ENCODE measurements at places on chromosomes 2 and 18.

DNA sequence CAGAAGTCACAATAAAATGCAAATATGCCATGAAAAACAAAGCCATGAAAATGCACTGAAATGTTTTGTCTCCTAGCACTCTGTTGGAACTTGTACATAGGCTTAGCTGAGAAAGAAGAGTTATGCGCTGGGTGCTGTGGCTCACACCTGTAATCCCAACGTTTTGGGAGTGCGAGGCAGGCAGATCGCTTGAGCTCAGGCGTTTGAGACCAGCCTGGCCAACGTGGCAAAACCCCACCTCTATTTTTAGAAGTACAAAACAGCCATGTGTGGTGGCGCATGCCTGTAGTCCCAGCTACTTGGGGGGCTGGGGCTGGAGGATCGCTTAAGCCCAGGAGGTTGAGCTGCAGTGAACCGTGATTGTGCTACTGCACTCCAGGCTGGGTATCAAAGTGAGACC is 39.9 kb downstream of the IRS1 start:
- no peak for DNase-seq

DNA sequence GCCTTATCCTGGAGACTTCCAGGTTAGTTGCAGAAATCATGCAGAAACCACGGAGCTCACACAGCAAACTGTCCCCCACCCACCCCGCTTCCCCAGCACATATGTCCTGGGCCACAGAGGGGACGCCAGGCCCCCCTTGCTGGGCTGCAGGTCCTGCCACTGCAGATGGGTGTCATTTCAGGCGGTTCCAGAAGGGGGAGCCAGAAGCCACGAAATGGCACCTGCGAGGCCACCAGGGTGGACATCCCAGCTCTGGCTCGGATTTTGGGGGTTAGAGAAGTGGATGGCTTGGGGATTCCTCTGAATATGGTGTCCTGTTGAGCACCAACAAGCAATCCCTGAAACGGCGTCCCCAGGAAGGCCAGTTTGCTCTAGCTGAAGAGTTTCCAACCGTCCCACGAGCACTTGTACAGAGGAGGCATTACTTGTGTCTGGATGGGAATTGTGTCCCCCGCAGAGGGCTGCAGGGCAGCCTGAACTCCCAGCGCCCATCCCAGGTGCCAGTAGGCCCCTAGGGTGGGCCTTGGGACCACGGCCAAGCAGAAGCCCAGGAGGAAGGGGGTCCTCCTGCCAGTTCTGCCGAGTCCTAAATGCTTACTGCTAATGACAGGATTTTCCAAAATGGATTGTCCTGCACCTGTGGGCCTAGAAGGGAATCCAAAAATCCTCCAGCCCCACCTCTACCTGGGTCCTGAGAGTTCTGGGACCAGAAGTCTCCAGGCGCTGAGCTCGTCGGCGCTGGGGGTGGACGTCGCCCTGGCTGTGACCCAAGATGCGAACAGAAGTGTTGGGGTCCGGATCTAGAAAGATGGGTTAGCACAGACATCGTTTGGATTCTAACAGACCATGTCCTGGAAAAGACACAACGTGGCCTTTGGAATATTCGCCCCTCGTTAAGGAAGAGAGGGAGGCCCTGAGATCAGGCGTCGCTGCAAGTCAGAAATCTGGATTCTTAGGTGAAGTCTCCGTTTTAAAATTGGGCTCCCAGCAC is 14.6 kb upstream of the NFATC1 start:
- peak; percentile 68 for DNase-seq

DNA sequence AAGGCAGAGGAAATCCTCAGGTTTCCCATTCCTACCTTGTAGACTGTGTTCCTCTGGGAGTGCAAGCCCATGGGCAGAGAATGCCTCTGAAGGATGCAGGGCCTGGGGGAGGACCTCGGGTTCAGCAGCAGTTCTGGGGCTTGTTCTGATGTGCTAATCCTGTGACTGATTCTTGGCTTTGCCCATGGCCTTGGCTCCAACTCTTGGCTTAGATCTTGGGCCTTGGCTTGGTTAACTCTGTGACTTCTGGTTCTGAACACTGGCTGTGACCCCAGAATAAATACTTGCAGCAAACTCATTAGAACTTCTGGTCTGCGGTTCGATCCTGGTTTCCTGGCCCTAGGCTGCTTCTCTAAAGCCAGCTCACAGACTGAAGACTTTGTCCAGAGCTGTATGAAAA is 366.9 kb upstream of the ZEB2 start:
- DNase-seq: no peak

DNA sequence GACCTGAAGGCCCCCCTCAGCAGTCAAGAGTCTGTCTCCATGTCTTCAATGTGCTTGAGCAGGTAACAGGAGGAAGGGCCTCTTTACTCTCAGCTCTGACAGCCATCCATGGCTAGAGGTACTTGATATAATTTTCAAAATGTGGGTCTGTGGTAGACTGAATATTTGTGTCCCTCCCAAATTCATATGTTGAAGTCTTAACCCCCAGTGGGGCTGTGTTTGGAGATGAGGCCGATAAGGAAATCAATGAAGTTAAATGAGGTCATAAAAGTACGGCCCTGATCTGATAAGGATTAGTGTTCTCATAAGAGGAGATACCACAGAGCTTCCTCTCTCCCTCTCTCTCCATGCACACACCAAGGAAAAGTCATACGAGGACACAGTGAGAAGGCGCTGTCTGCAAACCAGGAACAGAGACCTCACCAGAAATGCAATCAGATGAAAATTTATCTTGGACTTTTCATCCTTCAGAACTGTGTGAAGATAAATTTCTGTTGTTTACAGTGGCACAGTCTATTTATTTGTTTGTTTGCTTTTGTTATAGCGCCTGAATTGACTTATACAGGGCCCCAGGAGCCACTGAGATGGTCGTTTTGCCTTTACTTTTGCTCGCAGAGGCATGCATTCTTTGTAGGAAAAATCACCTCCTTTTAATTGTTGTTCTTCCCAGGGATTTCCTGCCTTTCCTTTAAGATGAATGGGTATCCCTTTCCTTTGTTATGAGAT is 274.8 kb upstream of the TRIB2 start:
- peak; percentile 13 for DNase-seq

DNA sequence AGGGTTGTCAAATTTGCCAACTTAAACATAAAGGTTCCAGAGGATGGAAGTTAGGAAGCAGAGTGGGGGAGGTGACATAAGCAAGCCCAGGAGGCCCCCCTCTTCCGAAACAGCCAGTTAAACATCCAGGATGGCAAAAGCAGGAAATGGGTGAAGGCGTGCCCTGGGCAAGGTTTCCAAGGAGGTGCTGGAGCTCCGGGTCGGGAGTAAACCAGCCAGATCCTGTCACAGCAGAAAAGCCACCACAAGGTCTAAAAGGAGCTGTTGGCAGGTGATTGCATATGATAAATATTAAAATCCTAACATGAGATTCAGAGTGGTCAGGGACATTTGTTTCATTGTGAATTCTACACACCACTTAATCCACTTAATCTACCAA is 572.2 kb upstream of the SALL3 start:
- no peak for DNase-seq

DNA sequence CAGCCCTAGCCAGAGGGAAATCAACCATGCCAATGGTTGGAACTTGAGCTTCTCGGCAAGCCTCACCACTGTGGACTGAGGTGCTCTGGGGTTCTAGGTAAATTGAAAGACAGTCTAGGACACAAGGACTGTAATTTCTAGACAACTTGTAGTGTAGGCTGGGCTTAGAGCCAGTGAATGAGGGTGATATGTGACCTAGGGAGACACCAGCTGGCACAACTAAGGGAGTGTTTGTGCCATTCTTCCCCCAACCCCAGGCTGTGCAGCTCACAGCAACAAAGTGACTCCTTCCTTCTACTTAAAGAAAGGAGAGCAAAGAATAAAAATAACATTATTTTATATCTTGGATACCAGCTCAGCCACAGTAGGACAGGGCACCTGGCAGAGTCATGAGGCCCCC is 1690.7 kb upstream of the TMEFF2 start:
- DNase-seq: no peak
